ENCODE measurements at places on chromosomes 16 and 17. TPM values are rescaled to one million over a fixed set of nuclear protein-coding genes. Genes with fewer than 3 reads are reported as not detected.

- no peak for DNase-seq
Measured at GRCh38 chr17:59062509-59062908, 44.2 kb downstream of the TRIM37 start.

- DNase-seq: no peak
Measured at GRCh38 chr17:43882761-43883415, 24.4 kb downstream of the MPP2 start.

The TBC1D3I gene
- total RNA-seq: under 0.01 TPM

The ALDH3A1 gene
- total RNA-seq: 0.41 TPM

DNA sequence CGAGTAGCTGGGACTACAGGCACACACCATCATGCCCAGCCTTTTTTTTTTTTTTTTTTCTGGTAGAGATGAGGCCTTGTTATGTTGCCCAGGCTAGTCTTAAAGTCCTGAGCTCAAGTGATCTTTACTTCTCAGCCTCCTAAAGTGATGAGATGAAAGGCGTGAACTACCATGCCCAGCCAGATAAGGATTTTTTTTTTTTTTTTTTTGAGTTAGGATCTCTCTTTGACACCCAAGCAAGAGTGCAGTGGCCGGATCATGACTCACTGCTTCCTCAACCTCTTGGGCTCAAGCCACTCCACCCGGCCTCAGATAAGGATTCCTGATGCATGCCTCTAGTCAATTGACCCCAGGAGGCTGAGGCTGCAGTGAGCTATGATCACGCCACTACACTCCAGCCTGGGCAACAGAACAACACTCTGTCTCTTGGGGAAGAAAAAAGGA, 11.2 kb upstream of the PLEKHG4 start:
- no peak for DNase-seq

DNA sequence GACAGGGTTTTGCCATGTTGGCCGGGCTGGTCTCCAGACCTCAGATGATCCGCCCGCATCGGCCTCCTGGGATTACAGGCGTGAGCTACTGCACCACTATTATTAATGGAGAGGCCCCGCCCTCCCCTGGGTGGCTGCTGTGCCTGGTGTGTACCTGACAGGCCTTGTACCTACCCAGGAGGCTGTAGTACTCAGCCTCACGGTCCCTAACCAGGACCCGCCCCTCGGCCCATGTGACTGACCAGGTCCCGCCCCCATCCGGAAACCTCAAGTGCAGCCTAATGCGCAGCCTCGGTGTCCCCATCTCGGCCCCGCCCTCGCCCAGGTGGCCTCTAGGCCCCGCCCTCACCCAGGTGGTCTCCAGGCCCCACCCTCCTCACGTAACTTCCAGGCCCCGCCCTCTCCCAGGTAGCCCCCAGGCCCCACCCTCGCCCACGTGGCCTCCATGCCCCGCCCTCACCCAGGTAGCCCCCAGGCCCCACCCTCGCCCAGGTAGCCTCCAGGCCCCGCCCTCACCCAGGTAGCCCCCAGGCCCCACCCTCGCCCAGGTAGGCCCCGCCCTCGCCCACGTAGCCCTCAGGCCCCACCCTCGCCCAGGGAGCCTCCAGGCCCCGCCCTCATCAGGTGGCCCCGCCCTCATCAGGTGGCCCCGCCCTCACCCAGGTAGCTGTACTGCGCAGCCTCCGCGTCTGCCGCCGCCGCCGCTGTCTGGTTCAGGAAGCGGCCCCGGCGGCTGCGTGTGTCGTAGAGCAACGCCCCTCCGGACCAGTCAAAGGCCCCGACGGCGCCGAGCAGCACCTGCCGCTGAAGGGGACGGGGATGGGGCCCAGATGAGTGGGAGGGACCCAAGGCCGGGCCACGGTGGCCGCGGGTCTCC, 31.0 kb downstream of the HASPIN start:
- no peak for DNase-seq

GRCh38 chr17:1179112-1179817, 516 bp downstream of the ABR start:
- DNase-seq: no peak

DNA sequence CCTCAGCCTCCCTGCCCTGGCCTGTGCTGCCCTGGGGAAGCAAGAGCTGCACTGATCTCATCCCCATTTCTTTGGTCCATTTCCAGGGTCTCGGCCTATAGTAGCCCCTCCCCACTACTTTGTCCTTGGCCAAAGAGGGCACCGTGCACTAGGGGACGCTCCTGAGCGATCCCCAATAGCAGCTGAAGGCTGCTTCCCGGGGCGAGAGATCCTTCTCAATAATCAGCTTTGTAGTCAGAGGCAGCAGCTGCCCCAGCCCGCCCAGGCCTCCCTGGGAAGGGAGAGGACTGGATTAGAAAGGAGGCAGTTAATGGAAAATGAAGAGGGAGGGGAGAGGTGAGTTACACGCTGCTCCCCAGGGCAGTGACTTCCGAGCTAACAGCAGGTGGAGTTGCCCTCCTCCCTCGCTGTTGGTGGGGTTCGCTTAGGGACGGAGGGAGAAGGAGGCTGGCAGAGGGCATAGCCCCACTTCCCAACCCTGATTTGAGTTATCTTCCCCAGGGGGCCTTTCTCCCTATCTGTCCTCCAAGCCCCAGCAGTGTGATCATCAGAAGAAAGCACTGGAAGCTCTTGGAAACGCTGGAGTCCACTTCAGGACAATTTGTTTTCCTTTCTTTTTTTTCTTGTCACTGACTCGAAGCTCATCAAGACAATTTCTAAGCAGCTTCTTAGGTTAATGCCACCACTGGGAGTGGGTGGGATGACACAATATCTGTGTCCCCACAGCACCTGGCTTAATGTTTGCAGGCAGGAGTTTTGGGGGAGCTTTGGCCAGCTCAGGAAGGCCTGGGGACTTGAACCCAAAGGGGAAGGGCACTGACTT, 2.6 kb downstream of the MXRA7 start:
- DNase-seq: peak; percentile 69

- DNase-seq: no peak
Measured at GRCh38 chr16:83925957-83926725, 26.9 kb upstream of the OSGIN1 start.

The CLEC3A gene
- under 0.01 TPM for total RNA-seq

DNA sequence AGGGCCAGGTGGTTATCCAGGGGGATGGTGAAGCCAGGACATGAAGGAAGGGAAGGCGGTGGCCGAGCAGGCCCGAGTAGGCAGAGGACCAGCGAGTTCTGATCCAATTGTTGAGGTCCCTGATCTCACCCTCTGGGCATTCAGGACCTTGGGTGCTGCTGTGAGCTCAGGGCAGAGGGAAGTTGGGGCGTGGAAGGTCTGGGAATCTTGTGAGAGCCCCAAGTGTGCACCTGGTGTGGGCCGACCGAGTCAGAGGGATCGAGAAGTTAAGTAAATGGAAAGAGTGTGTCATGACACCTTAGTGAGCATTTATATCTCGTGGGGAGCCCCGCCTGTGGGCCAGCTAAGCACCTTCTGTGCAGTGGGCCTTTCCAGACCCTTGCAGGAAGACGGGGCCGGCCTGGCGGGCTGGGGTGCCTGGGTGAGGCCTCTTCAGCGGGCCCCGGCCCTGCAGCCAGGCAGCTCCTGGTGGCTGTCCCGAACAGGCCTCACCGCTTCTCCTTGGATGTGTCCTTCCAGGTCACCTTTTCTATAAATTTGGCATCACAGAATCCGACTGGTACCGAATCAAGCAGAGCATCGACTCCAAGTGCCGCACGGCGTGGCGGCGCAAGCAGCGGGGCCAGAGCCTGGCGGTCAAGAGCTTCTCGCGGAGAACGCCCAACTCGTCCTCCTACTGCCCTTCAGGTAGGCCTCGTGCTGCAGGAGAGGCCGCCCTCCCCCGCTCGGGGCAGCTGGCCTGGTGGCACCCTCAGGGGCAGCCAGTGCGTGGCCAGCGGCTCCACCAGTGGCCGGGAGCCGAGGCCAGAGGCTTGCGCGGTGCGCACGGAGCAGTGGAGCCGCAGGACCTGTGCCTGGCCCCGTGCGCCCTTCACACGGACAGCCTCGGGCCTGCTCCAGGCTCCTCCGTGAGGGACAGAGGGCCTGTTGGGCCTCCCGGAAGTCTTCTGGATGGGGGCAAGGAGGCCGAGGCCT, 76.0 kb downstream of the BANP start:
- no peak for DNase-seq

- no peak for DNase-seq
Measured at GRCh38 chr17:77119668-77120301, 21.0 kb upstream of the SEC14L1 start.

GRCh38 chr17:1882836-1883235, 53.0 kb downstream of the RPA1 start:
- no peak for DNase-seq

The ARHGAP23 gene
- total RNA-seq: 31.4 TPM

GRCh38 chr16:2964475-2965336, 631 bp downstream of the KREMEN2 start:
- peak; percentile 56 for DNase-seq

DNA sequence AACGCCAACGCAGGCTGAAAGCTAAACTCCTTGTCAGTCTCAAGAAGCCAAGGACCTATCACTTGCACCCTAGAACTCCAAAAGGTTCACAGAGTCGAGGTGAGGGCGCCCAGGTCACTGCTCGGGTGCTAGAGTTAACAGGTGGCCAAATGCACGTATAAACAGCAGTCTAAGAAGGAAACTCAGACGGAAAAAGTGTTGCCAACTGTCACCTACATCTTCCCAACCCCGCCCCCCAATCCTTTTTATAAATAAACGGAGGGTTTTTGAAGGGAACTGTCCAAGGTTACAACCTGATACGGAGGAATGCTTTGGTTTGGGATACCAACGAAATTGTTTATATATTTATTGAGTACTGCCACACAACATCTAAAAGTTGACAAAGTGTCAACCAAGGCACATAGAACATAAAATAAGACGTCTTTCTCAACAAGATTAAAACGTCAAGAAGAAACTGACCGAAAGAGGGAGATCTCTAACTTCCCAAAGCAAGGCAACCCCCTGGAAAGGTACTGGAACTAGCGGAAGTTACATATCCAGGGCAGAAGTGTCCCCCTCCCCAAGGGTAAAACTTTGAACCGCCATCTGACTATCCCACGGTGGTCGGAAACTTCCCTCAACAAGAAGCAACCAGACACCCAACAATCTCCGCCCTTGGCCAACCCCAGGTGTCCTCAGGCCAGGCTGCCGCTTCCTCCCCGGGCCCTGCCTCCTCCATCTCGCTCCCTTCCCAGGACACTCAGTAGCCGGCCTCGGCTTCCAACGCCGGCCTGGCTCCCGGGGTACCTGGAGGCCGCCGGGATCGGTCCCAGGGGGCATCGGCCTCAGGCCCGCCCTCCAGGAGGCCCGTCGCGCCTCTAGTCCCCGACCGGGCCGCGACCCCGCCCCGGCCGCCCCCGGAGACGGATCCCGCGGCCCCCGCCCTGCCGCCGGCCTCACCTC, 982 bp downstream of the SPAG9 start:
- peak; percentile 20 for DNase-seq

The RNF43 gene
- 0.41 TPM for total RNA-seq

DNA sequence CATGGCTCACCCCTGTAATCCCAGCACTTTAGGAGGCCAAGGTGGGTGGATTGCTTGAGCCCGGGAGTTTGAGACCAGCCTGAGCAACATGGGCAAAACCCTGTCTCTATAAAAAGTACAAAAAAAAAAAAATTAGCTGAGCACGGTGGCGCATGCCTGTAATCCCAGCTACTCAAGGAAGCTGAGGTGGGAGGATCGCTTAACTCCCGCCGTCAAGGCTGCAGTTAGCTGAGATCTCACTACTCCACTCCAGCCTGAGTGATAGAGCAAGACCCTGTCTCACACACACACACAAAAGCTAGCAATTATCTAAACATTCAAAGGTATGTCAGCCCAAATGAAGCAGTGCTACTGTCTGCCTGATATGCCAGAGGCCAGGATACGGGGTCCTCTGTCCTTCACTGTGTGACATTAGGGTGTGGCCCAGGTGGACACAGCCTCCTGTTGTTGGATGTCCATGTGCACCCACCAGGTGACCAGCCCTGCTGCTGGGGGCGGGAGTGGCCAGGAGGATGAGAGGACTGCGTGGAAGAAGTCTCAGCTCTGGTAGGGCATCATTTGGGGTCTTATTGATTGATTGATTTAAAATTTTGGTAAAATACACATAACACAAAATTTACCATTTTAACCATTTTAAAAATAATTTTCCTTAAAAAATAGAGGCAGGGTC, 3.9 kb downstream of the NLRC3 start:
- no peak for DNase-seq

GRCh38 chr16:16112450-16113053, 110.7 kb downstream of the ABCC6 start:
- no peak for DNase-seq

- DNase-seq: no peak
Measured at GRCh38 chr16:73071131-73071940, 23.4 kb upstream of the ZFHX3 start.

The SULT1A4 gene
- total RNA-seq: 3.3 TPM

The SEC14L5 gene
- 0.41 TPM for total RNA-seq

DNA sequence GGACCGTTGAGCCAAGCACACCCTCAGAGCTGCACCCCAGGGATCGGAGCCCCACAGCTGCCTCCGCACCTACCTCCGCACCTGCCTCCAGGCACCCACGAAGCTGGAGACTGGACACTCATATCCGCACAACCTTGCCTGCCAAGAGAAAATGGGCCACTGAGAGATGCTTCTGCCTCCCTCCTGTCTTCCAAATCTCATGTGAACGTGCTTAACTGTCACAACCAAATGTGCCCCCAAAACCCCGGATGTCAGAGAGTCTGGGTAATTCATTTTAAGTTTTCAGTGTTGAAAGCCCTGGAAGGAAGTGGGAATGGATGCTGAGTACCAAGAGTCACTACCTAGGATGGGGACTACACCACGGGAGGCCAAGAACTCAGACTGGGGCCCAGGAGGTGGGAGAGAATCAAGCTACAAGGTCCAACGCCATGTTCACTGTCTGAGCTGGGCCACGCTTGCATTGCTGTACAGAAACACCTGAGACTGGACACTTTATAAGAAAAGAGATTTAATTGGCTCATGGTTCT, 49.5 kb upstream of the MEAK7 start:
- DNase-seq: no peak

- DNase-seq: no peak
Measured at GRCh38 chr17:79875511-79875910, 36.3 kb upstream of the CBX4 start.

- DNase-seq: no peak
Measured at GRCh38 chr16:21184834-21185233, 26.4 kb downstream of the LDAF1 start.

GRCh38 chr17:74601944-74602572, 10.0 kb upstream of the CD300LD start:
- DNase-seq: no peak

GRCh38 chr17:64059756-64060155, 39.3 kb upstream of the ICAM2 start:
- DNase-seq: no peak

All from frontal cortex (tissue), 4 donors.